Activated naive CD4-positive, alpha-beta T cell treated with anti-CD3 and anti-CD28 coated beads for 36 hours (primary cell): ENCODE measurements at places on chromosomes 6 and 20.

GRCh38 chr6:7554533-7555275, 13.2 kb downstream of the DSP start:
- DNase-seq, result no peak

- DNase-seq, result no peak
Measured at GRCh38 chr6:44800784-44801592, 413.5 kb downstream of the CDC5L start.

GRCh38 chr20:57908704-57909630, 199.2 kb upstream of the PMEPA1 start:
- no peak for DNase-seq

- no peak for DNase-seq
Measured at GRCh38 chr6:12718015-12718414, 1.4 kb downstream of the PHACTR1 start.

DNA sequence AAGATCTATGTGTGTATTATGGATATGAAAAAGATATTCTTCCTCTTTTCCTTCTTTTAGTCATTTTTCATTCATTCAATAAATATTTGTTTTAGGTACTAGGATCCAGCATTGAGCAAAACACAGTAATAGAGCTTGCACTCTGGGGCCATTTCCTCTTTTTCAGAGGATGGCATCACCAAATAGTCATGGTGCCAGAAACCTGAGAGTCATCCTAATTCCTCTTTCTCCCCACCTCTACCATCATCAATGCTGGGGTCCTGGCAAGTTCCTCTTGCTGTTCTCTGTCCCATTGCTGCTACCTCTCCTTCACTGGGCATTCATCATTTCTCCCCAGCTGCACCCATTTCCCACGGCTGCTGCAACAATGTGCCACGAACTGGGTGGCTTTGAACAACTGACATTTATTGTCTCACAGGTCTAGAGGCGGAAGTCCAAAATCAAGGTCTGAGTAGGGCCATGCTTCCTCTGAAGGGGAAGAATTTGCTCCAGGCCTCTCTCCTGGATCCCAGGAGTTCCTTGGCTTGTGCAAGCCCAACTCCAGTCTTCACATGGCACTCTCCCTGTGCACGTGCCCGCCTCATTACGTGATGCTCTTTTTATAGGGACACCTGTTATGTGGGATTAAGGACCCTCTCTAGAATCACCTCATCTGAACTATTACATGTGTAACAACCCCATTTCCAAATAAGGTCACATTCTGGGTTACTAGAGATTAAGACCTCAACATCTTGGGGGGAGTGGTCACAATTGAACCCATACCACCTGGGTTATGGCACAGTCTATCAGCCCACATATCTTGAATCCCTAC, 9.5 kb upstream of the IGF2R start:
- no peak for DNase-seq

- DNase-seq, result no peak
Measured at GRCh38 chr6:112259337-112259675, 4.9 kb upstream of the LAMA4 start.

- no peak for DNase-seq
Measured at GRCh38 chr6:12034349-12034748, 22.2 kb downstream of the HIVEP1 start.

- DNase-seq, result peak; percentile 81
Measured at GRCh38 chr20:34037121-34037520, 43.4 kb downstream of the RALY start.

DNA sequence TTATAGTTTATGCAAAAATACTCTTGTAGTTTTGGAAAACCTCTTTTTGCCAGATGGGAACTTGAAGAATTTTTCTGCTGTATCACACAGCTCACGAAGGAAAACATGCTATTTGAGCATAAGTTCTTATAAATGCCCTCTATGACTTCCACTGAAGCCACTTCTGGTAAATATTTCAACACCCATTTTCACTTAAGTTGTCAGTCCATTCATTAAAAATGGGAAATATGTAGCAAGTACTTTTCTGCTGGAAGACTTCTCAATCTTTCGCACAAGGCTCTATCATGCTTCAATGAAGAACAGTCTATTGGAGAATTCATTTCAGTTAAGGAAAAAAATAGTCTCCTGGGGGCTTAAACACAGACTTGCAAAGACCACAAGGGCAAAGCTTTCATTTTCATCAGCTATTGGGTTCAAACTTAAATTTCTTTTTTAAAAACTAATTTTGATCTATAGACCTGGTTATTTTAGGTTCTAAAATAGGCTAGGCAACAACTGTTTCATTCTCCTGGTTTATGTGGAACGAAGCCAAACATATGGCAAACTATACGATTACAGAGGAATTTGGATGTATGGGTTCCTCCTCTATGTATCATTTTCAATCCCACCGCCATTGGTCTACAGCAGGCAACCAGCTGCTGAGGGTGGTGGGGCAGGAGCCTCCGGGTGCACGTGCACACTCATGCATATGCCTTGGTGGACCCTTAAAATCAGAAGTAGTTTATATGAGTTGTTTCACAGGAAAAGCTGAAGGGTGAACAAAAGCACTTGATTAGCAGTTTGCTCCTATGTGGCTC, 38.7 kb downstream of the LAMA4 start:
- DNase-seq, result no peak

- no peak for DNase-seq
Measured at GRCh38 chr6:107535626-107536025, 45.7 kb downstream of the SOBP start.

GRCh38 chr6:149031201-149031858, 284.5 kb downstream of the UST start:
- DNase-seq, result no peak

- DNase-seq, result no peak
Measured at GRCh38 chr6:168217880-168218537, 101.6 kb downstream of the DACT2 start.

GRCh38 chr6:39357998-39358686, 35.6 kb upstream of the KCNK16 start:
- no peak for DNase-seq

DNA sequence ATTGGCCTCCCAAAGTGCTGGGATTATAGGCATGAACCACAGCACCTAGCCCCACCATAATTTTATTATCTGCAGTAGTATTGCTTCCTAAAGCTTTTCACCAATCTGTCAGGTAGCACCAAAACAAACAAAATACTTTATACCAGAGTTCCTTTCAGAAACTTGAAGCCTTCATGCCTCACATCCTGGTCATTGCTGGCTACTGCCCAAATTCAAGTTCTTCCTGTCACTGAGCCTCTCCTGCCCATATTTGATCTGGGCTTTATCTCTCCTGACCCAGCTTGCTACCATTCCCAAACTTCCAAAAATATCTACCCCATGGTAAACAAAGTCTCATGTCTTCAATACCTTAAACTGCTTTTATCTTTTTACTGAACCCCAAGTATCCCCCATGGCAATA, 34.9 kb upstream of the DST start:
- no peak for DNase-seq

- DNase-seq, result no peak
Measured at GRCh38 chr6:101083533-101084175, 202.5 kb upstream of the ASCC3 start.

GRCh38 chr6:37762806-37763205, 56.7 kb upstream of the ZFAND3 start:
- DNase-seq, result no peak

- DNase-seq, result no peak
Measured at GRCh38 chr6:133456439-133456838, 215.3 kb downstream of the EYA4 start.
